ENCODE measurements at places on chromosomes 4 and X. TPM values are rescaled to one million over a fixed set of nuclear protein-coding genes. Genes with fewer than 3 reads are reported as not detected.

DNA sequence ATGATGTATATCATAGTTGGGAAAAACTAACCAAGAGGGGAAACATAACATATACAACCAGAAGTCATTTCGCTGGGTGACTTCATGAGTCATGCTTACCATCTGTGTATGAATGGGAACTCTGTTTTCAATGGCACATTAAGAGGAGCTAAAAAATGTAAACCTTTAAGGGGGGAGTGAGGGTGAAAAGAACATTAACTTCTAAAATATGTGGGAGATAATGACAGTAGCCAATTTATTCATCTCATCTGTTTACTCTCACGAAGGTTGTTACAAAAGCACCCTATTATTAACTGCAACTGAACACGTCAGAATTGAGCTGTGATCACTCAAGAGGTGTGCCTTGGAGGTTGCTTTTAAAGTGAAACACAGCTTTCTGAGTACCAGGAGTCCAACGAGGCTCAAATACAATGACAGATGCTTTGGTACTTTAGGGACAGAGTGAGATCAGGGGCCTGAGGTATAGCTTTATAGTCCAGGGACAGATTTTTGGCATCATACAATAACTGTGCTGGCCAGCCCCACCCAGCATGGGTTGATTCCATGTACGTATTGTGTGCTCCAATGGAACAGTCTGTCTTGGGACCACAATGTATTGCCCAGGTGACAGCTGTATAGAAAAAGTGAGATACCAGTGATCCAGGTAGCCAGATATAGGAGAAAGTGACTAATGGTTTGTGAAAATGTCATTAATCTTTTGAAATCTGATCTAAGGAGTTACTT lies 107.3 kb downstream of the AMMECR1 start:
- peak; percentile 71 for DNase-seq

- no peak for DNase-seq
These were observed 51.6 kb upstream of the ELOVL6 start for GRCh38 chr4:110250023-110250387.

DNA sequence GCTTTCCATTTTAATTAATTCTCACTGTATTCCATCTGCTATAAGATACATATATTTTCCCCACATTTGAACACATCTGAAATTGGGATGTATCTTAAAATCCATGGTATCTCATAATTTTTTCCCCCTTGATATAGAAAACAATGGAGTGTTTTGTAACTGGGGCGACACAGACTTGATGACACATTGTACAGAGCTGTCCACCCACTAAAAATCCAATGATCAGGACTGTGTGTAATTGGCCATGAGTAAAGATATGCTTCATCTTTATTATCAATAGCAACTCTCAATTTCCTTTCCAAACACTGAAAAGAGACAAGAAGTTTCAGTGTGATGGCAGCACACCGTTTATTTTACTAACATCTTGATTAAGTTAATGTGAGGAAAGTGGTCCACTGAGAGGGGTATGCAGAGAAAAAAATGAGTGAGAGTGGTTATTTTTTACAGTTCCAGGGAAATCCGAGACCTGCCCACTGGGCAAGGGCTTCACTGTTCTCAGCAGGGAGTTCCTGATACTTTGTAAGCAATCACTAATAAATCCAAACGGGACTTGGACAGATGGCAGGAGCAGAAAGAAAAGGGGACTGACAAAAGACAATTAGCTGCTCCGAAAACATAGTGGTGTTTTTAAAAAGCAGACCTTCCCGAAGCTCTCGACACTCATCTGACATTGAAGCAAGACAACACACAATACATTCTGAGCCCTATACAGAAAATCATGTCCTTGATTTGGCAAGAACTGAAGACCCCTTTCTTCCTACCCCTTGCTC lies 149.4 kb downstream of the TSPAN5 start:
- DNase-seq, result no peak

GRCh38 chr4:147182041-147182440 lies 236.4 kb upstream of the TTC29 start:
- no peak for DNase-seq

DNA sequence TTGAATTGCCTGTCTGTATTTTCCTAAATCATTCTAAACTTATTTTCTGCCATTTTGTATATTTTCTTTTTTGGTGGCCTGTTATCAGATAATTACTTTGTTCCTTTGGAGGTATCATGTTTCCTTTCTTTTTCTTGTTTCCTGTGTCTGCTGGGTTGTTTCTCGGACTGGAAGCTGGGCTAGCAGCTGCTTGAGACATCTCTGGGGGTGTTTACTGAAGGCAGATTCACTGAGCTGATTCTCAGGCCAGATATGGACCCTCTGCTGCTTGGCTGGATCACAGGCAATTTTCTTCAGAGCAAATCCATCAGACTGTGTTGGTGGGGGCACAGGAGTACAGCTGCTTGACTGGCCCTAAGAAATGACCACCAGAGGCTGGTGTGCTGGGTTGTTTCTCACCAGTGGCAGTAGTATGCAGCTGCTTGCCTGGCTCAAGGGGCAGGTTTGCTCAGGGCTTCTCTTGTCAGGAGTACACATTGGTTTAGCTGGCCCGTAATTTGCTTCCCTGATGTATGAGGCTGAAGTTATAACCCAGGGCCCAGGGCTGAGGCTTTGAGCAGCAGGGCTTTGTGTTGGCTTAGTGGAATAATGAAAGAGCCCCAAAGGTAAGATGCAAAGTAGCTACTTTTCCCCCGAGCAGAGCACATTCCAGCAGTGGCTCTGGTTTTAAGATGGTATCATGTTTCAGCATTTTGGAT lies 680.6 kb downstream of the TECRL start:
- no peak for DNase-seq

- DNase-seq, result no peak
These were observed 382.2 kb upstream of the INTU start for GRCh38 chr4:127250577-127250976.

DNA sequence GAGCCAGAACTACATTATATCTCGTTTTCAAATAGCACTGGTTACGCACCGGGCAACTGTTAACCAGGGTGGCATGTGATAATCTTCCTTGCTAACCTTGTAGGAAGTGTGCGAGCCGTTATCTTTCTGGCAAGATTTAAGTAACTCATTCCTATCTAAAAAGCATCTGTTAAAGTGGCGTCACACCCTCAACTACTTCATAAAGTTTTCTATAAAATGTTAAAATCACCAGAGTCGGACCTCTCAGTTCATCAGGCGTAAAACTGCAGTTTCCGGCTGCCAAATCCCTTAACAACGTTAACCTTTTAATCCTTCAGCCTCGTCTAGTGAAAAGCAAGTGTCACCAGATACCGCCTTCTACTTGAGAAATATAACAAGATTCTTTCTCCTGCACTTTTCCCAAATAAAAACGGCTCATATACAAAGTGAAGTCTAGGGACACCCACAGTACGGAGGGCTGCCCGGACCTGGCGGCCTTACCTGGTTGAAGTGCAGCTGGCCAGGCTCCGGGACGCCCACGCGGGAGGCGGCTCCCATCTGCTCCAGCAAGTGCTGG lies 1.2 kb downstream of the SLC39A8 start:
- peak; percentile 35 for DNase-seq

Gene GPC4
- total RNA-seq, result 2.8 TPM

DNA sequence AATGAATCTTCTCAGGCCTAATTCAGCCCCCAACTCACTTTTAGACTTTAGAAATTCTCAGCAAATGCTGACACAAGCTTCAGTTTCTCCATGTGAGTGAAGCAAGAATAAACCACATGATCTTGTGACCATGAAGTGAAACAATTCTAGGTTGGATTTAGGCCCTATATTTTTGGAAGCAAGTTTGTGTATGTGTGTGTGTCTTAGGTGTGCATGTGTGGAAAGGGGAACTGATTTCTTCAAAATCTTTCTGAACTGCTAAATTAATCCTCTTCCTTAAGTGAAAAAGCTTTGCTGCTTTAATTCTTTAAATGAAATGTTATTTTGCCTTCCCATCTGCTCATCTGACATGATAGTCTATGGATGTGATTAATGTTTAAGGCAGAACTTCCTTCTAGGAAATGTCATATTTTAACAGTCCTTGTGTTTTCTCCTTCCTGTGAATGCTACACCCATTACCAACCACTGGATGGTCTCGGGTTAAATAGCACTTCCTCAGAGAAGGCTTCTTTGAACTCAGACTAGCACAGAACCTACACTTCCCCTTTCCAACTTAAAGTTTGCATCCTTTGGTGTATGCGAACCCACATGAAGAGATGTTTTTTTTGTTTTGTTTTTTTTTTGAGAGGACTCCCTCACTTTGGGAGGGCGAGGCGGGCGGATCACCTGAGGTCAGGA lies 1.2 kb upstream of the TMEM144 start:
- DNase-seq, result peak; percentile 24

Gene RAB41
- not detected for total RNA-seq

- DNase-seq, result peak; percentile 81
These were observed 127.1 kb downstream of the FBXO8 start for GRCh38 chr4:174156239-174156826.
